Stimulated activated CD8-positive, alpha-beta memory T cell treated with anti-CD3 and anti-CD28 coated beads, Interleukin-15, amount 100 ng/mL, for 4 hours (primary cell): ENCODE measurements at places on chromosomes 6 and 20.

- no peak for DNase-seq
These were observed 83.4 kb downstream of the PRDM1 start for GRCh38 chr6:106169517-106169916.

DNA sequence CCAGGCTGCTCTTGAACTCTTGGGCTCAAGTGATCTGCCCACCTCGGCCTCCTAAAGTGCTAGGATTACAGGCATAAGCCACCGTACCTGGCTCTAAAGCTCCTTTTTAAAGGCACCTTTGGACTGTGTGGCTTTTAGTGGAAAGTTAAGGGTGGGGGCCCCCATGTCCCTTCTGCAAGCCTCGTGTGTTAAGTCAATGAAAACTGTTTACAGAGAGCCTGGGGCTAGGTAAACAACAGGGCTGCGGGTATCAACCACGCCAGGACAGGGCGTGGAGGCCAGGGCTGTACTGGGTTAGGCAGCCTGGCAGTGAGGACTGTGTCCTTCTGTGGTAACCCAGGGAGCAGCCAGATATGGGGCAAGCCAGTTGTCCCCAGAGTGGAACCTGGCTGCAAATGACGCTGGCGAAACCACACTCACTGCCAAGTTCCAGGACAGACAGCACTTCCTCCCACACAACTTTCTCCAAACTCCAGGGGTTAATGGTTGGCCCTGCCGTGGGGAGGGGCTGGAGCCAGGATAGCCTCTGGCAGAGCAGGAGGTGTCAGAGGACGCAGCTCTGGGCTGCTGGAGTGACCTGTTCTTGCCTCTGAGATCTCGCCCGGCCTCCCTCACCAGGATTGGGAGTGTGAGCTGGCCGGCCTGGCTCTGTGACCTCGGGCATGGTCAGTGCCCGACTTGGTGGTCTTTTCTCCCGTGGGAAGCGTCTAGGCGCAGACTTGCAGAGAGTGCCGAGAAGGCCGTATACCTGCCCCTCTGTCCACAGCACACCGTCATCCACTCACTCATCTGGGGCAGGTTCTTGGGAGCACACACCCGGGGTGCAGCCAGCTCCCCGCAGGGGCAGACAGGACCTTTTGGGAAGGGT lies 3.2 kb downstream of the SLC17A9 start:
- DNase-seq = no peak

GRCh38 chr20:62792182-62792939 lies 3.9 kb upstream of the MRGBP start:
- no peak for DNase-seq

DNA sequence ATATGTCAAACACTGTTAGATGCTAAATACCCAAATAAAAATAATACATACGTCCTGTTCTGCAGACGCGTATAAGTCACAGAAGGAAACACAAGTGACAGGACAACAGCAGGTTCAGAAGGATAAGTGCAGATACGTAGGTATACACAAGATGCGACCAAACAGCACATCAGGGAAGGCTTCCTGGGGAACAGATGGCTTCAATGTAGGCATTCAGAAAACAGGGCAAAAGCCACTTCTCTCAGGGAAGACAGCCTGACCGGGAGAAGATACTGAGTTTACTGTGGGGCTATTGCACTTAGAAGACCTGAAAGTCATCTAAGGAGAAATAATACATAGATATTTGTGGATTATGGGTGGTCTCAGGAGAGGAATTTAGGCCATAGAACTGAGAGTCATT lies 1.9 kb downstream of the HLA-DPA1 start:
- DNase-seq = no peak

- DNase-seq = no peak
These were observed 61.5 kb downstream of the EDN1 start for GRCh38 chr6:12351672-12352071.

GRCh38 chr6:133396233-133396983 lies 155.3 kb downstream of the EYA4 start:
- DNase-seq = no peak

GRCh38 chr20:49824206-49824605 lies 11.6 kb downstream of the SLC9A8 start:
- no peak for DNase-seq

- no peak for DNase-seq
These were observed 708 bp downstream of the NRN1 start for GRCh38 chr6:6006006-6006427.
